ENCODE measurements at places on chromosomes 2 and 18.
A peak's percentile ranks its signal among the peaks of the same experiment; 100 is the strongest.

GRCh38 chr2:43340066-43340465 lies 113.7 kb upstream of the ZFP36L2 start:
- no peak for DNase-seq

DNA sequence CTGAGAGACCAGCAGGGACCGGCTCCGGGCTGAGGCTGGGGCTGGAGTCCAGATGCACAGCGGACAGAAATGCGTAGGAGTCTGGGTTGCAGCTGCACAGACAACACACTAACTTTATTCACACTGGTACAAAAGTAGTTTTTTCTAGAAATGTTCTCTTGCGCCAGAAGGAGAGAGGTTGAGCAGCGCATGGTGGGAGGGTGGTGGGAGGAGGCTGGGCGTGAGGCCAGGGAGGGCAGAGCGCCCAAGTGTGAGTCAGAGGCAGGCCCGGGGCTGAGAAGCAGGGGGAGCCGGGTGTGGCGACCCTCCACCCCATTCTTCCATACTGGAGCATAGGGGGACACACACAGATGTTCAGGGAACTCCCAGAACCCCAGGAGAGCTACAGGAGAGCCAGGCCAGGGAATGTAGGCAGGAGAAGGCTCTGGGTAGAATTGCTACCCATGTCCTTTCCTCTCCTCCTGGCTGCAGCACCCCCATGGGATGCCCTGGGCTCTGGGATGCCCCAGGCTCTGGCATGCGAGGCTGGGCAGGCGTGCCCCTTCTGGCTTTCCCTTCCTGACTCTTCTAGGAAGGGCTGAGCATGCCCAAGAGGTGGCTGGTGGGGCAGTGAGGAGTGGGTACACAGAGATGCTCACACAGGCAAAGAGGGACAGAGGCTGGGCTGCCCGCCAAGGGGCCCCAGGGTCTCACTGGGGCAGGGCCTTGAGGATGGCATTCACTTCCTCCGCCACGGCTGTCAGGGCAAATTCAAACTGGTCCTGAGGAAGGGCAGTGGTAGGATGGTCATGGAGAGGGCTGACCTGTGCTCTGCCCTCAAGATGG lies 10.6 kb downstream of the DNAJB2 start:
- DNase-seq, result peak; percentile 93

GRCh38 chr18:63878925-63879324 lies 8.6 kb upstream of the SERPINB2 start:
- no peak for DNase-seq

GRCh38 chr2:237153181-237153580 lies 67.5 kb downstream of the COPS8 start:
- DNase-seq, result no peak

GRCh38 chr2:192208848-192209247 lies 14.1 kb upstream of the TMEFF2 start:
- DNase-seq, result no peak

GRCh38 chr18:48560491-48560890 lies 21.7 kb downstream of the CTIF start:
- DNase-seq, result no peak

- no peak for DNase-seq
These were observed 24.1 kb downstream of the MRPL35 start for GRCh38 chr2:86223140-86223926.

- no peak for DNase-seq
These were observed 68.8 kb upstream of the GLS start for GRCh38 chr2:190811811-190812210.

DNA sequence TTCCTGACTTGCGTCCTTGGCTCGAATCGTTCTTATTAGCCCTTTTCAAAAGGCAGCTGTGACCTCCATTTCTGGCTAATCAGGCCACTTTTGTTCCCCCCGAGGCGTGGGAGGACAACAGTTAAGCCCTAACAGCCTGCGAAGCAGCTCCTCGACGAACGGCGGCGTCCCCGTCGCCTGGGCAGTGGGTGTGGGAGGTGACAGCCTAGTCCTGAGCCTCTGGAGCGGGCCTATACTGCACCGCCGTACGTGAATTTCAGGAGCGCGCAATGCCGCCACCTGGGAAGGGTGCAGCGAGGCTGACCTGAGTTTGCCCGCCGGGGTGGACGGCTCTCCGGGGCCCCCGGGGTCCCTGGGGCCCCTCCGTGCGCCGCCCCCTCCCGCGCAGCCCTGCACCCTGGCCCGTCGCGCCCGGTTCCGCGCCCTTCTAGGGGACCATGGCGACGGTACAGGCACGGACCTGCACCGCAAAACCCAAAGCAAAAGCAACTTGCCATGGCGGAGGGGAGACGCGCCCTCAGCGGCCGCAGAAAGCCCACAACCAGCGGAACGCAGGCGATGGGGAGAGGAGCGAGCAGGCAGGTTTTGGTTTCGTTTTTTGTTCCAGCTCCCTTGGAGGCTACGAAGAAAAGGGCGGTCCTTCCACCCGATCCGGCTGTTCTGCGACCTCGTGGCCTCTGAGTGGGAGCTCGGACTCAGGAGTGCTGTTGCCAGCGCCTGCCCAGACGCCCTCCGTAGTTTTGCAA lies at the start of gene RBM43:
Gene RBM43 (minus strand): TSS at position 633 of the 746 bp plus-strand sequence. CDS start 136 bp downstream, at position 497.
- DNase-seq, result peak; percentile 85

GRCh38 chr18:45637546-45638327 lies 22.5 kb downstream of the SLC14A2 start:
- no peak for DNase-seq

- peak; percentile 28 for DNase-seq
These were observed 76.7 kb downstream of the PTGR3 start for GRCh38 chr18:75132098-75132870.
